ENCODE measurements at places on chromosomes 2 and 18.
A peak's percentile ranks its signal among the peaks of the same experiment; 100 is the strongest.

DNA sequence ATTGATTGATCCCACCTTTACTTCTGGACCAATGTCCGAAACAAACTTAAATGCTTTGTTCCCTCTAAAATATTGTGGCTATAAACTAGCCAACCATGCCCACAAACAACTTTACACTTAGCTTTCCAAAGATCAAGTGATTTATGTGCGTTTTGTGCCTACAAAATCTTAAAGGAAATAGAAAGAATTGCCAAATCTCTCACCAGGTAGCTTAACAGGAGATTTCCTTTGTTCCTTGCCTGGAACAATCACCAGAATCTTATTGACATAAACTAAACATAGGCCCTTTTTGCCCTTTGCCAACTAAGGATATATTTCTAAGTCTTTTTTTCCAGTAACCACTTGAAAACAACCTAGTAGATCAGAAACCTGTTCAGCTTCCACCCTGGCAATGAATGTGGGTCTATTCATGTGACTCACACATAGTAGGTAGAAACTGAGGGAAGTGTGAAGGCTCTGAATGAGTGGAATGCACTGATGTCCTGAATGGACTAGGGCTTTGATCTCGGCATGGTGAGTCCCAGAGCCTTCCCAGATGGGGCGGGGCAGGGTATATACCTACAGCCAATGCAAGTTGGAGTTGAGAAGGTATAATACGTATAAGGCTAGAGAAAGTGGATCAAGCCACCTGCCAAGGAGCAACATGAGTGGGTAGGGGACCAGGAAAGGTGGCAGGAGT, 94.6 kb upstream of the PPP1CB start:
- DNase-seq, result no peak

DNA sequence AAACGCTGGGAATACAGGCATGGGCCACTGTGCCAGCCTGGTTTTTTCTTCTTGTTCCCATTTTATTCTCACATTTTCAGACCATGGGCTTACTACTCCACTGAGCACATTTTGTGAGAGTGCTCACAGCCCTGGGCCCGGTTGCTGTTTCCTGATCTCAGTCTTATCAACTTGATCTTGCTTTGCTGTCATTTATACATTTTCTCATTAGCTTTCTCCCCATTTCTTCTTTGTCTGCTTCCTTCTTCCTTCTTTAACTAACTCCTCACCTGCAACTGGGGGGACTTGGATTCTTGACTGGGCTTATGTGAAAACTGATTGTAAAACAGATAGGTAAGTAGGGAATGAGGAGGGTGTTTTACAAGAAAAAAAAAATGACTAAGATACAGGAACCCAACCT, 117.3 kb downstream of the PLB1 start:
- DNase-seq, result peak; percentile 45

GRCh38 chr2:43186679-43187374, 39.6 kb downstream of the ZFP36L2 start:
- no peak for DNase-seq

GRCh38 chr2:47888581-47889280, 17.6 kb downstream of the FBXO11 start:
- DNase-seq, result peak; percentile 61

GRCh38 chr2:180231015-180231414, 223.9 kb upstream of the CWC22 start:
- no peak for DNase-seq

DNA sequence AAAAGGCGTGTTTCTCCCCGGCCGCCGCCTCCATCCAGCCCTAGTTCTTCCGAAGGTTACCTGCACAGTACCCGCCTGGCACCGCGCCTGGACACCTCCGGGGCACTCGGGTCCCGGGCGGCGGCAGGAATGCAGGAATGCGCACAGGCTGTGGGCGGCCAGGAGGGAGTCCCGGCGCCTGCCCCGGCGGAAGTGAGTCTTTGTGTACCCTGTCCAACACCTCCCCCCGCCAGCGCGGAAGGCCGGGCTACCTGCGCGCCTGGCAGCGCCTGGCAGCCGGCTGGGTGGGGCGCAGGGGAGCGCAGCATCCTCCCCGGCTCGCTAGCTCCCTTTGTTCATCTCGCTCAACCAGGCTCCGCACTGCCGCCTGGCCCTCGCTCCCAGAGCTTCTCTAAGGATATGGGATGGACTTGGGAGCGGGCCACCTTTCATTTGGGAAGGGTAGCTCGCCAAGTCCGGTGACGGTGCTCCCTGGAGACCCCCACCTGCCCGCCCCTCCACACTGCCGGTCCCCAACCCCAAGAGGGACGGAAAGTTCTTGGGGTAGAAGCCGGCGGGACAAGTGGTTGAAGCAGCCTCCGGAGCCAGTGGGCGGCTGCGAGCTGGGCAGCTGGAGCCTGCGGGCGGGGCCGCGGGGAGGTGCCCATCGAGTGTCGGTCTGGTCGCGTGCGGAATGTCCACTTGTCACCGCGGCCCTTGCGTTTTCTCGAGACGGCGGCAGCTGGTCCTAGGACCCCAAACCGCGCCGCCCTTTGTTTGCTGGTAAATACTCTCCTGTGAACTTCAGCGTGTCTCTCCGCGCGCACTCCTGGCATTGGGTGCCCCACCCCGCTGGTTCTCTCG, 1.2 kb upstream of the ST6GAL2 start:
- no peak for DNase-seq

GRCh38 chr18:59516356-59517155, 157.5 kb upstream of the LMAN1 start:
- DNase-seq, result no peak

GRCh38 chr2:143284087-143284675, 155.0 kb downstream of the ARHGAP15 start:
- peak; percentile 46 for DNase-seq

DNA sequence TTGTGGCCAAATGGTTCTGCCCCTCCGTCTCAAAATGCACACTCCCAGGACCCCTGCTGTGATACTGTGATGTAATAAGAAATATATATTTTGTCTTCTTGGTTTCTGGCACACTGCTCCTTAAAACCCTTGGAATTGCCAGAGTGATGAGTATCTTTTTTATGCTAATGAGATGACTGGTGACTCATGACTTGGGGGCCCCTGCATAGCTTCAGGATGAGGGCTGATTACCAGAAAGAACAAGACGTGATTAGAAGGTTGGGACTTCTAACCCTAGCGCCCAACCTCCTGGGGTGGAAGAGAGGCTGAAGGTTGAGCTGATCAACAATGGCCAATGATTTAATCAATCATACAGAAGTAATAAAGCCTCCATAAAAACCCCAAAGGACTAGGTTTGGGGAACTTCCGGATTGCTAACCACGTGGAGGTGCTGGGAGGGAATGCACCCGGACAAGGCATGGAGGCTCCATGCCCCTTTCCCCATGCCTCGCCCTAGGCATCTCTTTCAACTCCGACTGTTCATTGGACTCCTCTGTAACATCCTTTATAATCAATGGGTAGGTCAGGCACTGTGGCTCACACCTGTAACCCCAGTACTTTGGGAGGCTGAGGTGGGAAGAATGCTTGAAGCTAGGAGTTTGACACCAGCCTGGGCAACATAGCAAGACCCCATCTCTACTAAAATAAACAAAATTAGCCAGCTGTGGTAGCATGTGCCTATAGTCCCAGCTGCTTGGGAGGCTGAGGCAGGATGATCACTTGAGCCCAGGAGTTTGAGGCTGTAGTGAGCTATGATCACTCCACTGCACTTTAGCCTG, 89.1 kb downstream of the HS1BP3 start:
- DNase-seq, result no peak

DNA sequence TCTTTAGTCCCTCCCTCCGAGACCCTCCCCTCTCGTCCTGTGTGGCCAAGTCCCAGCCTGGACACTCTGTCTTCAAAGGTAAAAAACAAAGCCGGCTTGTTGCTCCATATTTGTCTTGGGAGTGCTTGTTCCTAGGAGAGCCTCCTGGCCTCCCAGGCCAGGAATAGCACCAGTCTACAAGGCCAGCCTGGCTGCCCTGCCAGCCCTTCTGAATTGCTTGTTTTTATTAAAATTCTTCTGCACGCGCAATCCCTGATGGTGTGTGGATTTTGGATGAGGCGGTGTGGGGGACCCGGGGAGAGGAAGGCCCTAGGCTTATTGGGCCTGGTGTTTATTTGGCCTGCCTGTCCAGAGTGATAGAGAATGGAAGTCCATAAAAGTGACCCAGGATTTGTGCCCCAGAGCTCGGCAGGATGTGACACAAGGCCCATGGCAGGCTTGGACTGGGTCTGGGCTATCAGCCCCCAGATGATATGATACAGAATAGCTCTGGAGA, 297.3 kb downstream of the CYP26B1 start:
- DNase-seq, result no peak

- no peak for DNase-seq
Measured at GRCh38 chr2:198374375-198375082, 570.1 kb downstream of the PLCL1 start.

GRCh38 chr18:44758861-44759631, 78.4 kb downstream of the SETBP1 start:
- peak; percentile 8 for DNase-seq
